Activated CD4-positive, alpha-beta memory T cell treated with anti-CD3 and anti-CD28 coated beads for 36 hours (primary cell): ENCODE measurements at places on chromosomes 11 and 22. TPM values are rescaled to one million over a fixed set of nuclear protein-coding genes. Genes with fewer than 3 reads are reported as not detected.

LRRC56 gene
- total RNA-seq, result 1.3 TPM

GRCh38 chr22:17684245-17684644 lies 45.7 kb downstream of the BCL2L13 start:
- no peak for DNase-seq

RAG2 gene
- not detected for total RNA-seq

GGT5 gene
- not detected for total RNA-seq

GRCh38 chr11:14619603-14620531 lies 23.7 kb upstream of the PDE3B start:
- no peak for DNase-seq

- no peak for DNase-seq
These were observed 12.6 kb downstream of the KLHL35 start for GRCh38 chr11:75420224-75421034.

DNA sequence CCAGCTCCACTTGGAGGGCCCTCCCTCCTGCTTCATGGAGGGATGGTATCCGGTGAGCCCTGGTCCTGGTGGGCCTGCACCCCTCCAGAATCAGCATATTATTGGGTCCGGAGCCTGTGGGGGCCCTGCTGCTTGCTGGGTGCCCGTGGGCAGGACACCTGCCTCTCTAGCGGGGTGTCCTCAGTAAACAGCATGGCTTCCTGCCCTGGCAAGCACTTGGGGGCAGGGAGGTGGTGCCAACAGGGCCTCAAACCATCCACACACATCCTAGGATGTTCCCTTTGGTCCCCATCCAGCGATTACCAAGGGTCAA lies 108.3 kb downstream of the CTTN start:
- no peak for DNase-seq

DNA sequence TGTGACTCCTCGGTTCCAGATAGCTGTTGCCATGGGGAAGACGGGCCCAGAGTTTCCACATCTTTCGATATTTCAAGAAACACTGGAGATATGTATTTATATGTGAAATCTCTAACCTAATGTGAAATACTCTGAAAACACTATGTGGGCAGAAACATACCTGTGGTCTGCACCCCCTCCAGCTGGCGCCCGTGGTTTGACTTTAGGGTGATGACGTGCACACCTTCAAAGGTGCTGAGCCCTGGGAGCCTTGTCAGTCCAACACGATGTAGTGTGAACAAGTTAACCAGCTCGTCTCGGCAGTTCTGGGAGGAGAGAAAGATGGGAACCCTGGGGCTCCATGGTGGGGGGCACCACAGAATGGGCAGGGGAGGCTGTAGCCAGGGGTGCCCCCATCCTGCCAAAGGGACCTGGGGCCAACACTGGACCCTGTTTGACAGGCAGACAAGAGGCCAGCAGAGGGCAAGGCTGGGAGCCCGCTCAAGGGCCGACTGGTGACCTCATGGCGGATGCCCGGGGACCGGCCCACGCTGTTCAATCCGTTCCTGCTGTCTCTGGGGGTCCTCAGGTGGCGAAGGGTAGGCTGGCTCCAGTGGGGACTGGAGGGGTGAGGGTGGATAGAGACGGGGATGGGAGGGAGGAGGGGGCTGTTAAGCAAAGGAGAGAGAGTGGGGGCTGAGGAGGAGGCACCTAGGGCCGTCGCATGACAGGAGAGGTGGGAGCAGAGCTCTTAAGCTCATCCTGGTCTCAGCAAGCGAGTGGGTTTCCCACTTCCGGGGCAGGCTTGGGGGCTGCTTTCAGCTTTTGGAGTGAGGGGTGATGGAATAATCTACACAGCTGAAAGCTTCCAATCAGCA lies 43.8 kb downstream of the TRIOBP start:
- no peak for DNase-seq

GRCh38 chr11:31817054-31817620 lies 6.0 kb upstream of the PAX6 start:
- no peak for DNase-seq

GRCh38 chr22:45441138-45441537 lies 27.6 kb downstream of the RIBC2 start:
- peak; percentile 55 for DNase-seq

RAB3IL1 gene
- 0.10 TPM for total RNA-seq

SLC17A6 gene
- total RNA-seq, result not detected

DNA sequence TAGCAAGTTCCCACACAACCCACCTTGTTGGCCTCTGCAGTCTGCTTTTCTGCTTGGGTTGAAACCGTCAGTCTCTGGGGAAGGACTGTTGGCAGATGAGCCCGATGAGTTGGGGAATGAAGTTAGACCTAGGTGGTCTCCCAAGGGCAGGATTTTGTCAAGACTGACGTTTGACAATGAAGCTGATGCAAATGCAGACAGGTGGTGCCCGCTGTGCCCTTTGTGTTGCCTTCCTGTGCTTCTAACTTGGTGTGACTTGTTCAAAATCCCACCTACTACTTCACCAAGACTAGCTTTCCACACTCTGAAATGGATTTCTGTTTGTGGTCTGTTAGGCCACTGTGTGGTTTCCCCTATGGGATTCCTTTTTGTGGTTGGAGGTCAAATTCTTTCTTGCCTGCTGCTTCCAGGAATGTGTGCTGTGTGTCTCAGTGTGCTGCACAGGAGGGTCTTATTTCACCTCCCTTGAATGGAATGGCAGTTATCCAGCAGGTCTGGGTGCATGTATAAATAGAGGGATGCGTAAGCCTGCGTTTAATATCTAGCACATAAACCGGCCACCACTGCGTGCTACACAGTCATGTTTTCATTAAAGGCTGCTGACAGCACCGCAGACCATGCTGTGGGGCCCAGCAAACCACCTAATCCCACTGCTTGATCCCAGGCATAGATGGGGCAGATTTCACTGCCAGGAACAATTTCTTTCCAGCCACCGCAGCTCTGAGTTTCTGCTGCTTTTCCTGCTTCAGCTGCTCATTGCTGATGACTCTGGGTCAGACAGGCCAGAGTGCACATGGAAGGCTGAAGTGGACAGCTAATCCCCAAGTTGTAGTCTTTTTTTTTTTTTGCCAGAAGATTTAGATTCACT lies 44.8 kb downstream of the ADAMTS8 start:
- no peak for DNase-seq

DNA sequence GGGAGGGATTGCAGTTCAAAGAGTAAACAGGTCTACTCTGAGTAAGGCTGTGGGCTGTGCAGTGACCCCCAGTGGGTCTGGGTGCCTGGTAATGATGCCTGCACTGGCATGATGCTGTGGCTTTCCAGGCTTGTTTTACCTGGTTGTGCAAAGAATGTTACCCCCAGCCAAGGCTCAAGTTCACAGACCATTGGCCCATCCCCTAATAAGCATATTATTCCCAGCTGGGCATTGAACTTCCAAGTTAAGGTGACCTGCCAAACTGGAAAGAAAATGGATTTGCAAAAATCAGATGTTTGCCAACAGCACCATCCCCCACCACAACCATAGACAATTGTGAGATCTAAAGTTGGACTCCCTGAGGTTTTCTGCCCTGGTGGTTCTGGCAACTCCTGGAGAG lies 7.9 kb upstream of the EHF start:
- DNase-seq, result no peak

APOL4 gene
- total RNA-seq, result 0.67 TPM

- no peak for DNase-seq
These were observed 6.0 kb upstream of the TRIM34 start for GRCh38 chr11:5618807-5619206.

- DNase-seq, result peak; percentile 85
These were observed 37.3 kb upstream of the RBFOX2 start for GRCh38 chr22:36065775-36066544.

GRCh38 chr11:129143335-129143734 lies 48.8 kb downstream of the ARHGAP32 start:
- DNase-seq, result no peak

GRCh38 chr11:75188671-75189070 lies 37.8 kb downstream of the SLCO2B1 start:
- no peak for DNase-seq

GRCh38 chr11:73971175-73971719 lies 11.4 kb downstream of the UCP2 start:
- peak; percentile 19 for DNase-seq

DNA sequence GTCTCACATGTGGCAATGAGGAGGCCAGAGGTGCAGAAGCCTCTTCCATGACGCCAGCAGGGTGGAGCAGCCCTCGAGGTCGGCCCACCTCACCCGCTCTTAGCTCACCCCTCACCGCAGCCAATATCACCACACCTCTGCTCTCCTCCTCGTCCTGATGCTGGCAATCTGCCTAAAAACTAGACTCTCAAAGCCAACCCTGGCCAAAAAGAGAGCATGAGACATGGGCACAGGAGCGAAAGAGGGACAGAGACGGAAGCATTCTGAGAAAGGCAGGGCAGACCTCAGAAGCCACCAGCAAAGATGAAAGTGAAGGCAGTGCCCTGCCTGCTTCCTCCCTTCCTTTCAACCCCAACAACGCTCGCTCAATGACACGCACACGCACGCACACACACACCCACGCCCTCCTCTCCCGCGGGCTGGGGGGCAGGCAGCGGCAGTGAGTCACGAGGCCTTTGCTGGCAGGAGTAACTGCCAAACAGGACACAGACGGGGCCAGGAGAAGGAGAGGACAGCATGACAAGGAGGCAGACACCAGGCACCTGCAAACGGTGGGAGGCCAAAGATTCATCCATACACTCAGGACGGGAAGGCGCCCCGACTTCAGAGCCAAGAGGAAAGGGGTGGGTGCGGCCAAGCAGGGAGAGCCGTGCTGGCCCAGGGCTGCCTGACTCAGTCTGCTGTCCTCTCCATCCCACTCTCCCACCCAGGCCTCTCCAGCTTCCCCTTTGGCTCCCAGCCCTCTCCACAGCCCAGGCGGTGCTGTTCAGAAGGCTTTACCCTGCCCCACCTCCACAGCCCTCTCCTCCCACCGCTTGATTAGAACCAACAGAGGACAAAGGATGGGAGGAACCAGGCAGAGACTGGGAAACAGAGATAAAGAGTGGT lies 11.4 kb downstream of the IGSF9B start:
- DNase-seq, result peak; percentile 93

- peak; percentile 46 for DNase-seq
These were observed 6.9 kb upstream of the NRXN2 start for GRCh38 chr11:64729851-64730382.

GRCh38 chr11:69007975-69008381 lies 5.1 kb downstream of the MRGPRF start:
- DNase-seq, result no peak

DNA sequence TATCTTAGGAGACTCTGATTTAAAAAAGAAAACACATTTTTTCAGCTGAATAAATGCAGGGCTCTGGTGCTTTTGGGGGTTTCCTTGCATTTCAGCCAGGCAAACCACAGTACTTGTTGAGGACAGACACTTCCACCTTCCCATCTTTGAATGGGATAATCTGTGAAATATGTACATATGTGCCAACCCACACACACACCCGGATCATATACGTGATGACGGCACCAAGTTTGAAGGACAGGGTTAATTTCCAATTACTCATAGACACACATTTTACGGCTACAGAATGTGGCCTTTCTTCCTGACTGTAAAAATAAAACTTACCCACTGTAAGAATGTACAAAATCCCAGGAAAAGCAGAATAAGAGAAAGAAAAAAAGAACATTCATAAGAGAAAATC lies 104.4 kb downstream of the MPPED2 start:
- no peak for DNase-seq

DNA sequence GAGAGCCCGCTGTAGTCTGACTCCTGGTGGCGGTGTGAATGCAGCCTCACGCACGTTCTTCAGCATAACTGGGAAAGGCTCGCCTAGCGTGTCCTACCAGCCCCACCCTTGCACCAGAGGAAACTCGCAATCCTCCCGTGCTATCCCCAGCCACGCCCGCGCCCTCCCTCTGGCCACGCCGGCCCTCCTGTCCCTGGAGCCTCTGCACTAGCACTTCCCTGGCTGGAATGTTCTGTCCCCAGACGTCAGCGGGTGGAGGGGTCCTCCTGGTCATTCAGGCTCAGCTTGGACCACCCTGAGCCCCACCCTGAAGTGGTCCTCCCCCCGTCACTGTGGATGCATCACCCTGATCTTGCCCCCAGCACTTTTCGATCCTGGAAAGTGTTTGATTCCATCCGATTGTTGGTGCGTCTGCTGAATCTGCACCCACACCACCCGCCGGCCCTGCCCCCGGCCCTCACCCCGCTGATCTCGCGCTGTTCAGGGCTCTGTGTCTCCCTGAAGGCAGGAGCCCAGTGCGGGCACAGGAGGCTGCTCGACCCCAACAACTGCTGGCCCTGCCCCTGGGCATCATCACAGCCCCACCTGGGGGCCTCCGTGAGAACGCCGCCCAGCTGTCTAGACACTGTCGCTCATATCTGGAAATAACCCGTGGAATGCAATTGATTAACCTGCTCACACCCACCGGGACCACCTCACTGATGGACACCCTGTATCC lies 437.0 kb downstream of the TBC1D22A start:
- no peak for DNase-seq

DNA sequence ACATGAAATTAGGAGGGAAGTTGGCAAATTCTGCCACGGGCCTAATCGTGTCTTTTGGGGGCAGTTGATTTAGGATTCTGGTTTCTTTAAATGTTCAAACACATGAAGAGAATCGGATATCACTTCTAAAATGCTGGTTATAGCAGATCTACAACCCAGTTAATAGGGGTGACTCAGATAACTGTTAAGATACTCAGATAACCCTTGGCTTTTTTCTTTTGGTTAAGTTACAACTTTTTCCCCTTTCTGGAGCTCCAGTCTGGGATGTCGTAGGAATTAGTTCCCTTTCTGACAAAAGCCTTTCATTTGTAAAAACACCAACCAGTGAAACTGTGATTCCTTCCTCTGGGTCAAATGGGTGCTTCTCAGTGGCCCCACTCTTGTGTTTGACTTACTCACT lies 976 bp downstream of the DEPDC7 start:
- DNase-seq, result no peak
